Fibroblast of pulmonary artery (primary cell): ENCODE measurements at places on chromosomes 7 and 10.
A peak's percentile ranks its signal among the peaks of the same experiment; 100 is the strongest.

- DNase-seq = peak; percentile 47
These were observed 71.3 kb upstream of the CSTF2T start for GRCh38 chr10:51770709-51771108.

- no peak for DNase-seq
These were observed 897.8 kb downstream of the SORCS3 start for GRCh38 chr10:105538874-105539273.

GRCh38 chr10:31353574-31353973, 34.6 kb downstream of the ZEB1 start:
- DNase-seq = peak; percentile 46

DNA sequence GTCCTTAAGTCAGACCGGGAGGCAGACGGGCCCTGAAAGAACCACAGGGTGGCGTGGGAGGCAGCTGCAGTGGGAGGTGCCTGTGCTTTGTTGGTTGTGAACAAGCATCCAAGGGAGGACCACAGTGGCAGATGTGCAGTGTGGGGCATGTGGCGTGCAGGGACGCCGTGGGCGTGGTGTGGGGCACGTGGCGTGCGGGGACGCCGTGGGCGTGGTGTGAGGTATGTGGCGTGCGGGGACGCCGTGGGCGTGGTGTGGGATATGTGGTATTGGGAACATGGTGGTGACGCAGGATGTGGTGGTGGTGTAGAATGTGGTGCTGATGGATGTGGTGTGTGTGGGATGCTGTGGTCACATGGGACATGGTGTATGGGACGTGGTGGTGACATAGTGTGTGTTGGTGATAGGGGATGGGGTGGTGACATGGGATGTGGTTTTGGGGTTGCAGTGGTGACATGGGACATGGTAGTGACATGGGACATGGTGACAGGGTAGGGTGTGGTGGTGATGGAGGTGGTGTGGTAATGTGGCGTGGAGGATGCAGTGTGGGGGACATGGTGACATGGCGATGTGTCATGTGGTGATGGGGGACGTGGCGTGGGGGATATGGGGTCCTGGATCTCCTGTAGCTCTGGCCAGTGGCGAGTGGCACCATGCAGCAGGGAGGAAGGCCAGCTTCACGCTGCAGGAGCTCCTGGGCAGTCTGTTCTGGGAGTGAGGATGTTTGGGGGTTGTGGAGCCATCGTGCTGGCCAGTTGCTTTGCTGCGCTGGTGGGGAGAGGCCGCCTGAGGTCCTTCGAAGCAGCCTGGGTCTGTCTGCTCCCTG, 78.8 kb downstream of the INPP5A start:
- DNase-seq = no peak

DNA sequence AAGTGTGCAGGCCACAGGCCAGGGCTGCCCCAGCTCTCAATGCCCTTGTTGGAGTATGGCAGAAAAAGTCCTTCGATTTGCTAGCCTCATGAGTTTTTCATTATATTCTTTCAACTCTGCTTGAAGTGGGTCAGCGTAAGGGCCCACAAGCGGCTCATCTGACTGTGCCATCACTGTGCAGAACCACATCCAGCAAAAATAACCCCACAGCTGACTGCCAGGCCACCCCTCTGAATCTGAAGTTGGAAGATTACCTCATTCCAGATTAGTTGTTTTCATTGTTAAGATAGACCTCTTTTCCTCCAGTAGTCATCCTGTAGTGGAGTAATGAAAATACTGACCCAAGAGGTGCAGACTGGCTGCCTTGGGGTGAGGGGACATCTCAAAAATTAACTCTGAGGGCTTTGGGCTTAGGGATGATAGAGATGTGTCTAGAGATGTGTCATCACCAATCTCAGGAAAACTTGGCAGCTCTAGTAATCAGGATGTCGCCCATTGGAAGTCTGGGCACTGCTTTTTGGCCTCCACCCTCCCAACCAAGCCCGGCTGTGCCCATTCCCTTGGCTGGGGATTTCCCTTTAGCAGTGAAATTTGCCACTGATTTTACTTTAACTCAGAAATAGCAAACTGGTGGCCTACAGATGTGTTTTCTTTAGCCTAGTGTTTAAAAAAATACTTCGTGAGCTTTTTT, 164.3 kb downstream of the LCOR start:
- DNase-seq = no peak

DNA sequence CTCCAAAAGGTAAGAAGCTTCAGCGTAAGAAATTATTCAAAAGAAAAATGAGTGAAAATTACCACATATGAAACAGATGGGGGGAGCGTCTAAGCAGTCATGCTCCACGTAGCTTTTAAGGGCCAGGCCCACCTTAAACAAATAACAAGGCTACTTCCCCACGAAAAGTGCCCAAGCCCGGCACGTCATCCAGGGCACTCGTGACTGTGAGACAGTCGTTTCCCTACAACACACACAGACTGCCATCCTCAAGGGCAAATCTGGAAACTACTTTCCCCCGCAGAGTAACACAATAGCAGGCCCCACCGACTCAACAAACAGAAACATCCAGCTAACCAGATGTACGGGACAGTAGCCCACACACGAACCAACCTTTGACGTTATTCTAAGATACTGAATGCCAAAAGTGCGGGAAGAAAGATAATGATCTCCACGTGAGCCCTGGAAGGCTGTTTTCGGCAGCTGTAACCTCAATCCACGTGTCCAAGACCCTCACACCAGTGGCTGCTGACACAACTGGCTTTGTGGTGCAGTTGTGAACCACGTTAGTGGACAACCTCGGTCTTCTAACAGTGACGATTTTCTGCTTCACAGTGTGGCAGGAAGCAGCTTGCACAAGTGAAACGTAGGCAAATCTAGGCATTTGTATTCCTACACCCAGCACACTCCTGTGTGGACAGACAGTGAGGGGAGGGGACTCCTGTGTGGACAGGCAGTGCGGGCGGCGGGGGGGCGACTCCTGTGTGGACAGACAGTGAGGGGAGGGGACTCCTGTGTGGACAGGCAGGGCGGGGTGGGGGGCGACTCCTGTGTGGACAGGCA, 251.7 kb downstream of the ZMYND11 start:
- no peak for DNase-seq

DNA sequence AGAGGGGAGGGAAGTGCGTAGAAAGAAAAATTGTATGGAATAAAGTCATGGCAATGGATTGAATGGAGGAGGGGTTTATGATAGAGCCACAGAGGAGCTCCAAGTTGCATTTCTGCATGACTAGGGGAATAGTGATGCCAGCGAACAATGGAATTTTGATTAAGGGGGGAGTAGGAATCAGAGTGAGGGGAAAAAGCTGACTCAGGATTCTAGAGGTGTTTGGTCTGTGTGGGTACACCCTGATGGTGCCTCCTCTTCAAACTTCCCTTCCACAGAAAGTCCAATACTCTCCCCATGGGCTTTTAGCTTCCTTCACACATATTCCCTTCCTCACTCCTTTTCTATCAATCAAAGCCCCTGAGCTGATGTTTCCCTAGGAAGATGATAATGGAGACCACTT, 1.8 kb upstream of the KEL start:
- no peak for DNase-seq

- peak; percentile 97 for DNase-seq
These were observed 142.9 kb upstream of the ZMIZ1 start for GRCh38 chr10:78925800-78926319.

DNA sequence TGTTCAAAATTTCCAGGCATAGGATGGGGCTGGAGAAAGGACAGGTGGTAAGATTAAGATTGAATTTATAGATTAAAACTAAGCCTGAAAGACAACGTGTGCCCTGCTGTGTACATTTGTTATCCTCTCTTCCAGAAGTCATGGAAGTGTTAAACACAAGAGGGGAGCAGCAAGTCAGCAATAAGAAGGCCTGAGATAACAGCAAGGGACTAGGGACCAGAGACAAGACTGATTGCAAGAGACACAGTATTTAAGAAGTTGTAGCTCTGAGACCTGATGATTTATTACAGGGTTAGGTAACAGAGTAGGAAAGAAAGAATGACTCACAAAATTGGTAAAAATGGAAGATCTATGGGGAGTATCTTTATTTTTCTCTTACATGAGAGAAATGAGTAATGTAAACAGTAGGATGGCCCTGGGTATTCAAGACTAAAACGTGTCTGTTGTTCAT, 55.7 kb upstream of the COL1A2 start:
- peak; percentile 28 for DNase-seq

- no peak for DNase-seq
These were observed 62.9 kb upstream of the BET1 start for GRCh38 chr7:94067047-94067446.
